ENCODE measurements at places on chromosomes 3 and 15.

- no peak for DNase-seq
These were observed 2.3 kb downstream of the DUT start for GRCh38 chr15:48333540-48333939.

GRCh38 chr3:136916223-136916622, 41.6 kb upstream of the IL20RB start:
- no peak for DNase-seq

DNA sequence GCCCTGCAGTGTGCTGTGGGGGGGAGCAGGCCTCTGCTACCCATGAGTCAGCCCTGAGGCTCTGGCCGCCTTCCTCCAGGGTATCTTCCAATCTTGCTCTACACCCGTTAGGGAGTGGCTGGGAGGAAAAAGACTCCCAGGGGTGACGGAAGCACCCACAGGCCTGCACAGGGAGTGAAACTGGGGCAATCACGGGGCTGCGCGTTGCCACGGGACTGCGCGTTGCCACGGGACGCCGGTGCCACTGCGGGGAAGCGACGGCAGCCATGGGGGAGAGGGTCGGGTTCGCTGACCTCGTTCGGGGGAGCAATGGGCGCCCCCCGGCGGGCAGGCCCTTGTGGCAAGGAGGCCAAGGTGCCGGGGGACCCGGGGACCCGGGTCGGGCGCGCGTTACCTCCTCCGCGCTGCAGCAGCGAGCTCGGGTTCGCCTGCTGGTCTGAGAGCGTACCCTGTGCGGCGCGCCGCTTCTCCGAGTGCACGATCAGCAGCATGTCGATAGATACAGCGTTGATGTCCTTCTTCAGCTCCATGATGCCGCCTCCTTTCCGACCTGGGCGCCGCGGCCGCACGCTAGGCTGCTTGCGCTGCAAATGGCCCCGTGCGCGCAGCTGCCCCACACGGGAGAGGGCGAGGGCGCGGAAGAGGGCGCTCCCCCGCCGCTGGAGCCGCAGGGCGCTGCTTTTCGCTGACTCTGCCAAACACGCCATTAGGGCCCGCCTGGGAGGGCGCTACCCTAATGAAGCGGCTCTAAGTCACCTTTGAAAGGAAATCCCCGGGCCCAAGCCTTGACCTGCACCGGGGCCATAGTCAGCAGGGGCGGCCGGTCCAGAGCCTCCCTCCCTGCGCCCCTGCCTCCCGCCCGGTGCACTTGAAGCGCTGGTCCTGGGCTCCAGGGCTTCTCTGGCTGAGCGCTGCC, at the start of gene KY:
Gene KY, minus strand, starts transcription at position 592 of the 916 bp plus-strand sequence. Its CDS starts 62 bp downstream, at position 530.
- no peak for DNase-seq

GRCh38 chr15:42065468-42065867, 28.9 kb downstream of the PLA2G4D start:
- no peak for DNase-seq

DNA sequence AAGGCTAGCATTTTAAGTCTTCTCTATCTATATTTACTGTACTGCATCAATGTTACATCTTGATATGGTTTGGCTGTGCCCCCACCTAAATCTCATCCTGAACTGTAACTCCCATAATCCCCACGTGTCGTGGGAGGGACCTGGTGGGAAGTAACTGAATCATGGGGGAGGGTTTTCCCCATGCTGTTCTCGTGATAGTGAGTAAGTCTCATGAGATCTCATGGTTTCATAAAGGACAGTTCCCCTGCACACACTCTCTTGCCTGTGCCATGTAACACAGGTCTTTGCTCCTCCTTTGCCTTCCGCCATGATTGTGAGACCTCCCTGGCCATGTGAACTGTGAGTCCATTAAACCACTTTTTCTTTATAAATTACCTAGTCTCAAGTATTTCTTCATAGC, 161.5 kb downstream of the TBC1D5 start:
- DNase-seq: no peak

GRCh38 chr15:43183270-43183669, 1.9 kb upstream of the CCNDBP1 start:
- no peak for DNase-seq

- no peak for DNase-seq
These were observed 70.4 kb upstream of the DLG1 start for GRCh38 chr3:197368821-197369220.

- DNase-seq: peak; percentile 40
These were observed 408.0 kb downstream of the TBL1XR1 start for GRCh38 chr3:176789281-176789705.

- no peak for DNase-seq
These were observed 155.0 kb downstream of the ATP8B4 start for GRCh38 chr15:49964061-49964460.

DNA sequence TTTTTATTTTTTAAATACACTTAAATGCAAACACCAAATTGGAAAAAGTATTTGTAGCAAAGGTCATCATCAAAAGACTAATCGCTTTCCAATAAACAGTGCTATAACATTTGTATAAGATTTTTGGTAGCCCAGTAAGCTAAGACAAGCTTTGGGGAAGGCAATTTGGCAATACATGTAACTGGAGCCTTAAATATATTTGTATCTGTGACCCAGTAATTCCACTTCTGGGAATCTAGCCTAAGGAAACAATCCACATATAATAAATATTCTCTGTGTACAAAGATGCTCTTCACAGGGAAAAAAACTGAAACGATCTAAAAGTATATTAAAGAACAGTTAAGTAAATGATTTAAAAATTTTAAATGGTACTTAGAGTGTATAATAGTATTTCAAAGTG, 65.5 kb upstream of the TJP1 start:
- DNase-seq: no peak

DNA sequence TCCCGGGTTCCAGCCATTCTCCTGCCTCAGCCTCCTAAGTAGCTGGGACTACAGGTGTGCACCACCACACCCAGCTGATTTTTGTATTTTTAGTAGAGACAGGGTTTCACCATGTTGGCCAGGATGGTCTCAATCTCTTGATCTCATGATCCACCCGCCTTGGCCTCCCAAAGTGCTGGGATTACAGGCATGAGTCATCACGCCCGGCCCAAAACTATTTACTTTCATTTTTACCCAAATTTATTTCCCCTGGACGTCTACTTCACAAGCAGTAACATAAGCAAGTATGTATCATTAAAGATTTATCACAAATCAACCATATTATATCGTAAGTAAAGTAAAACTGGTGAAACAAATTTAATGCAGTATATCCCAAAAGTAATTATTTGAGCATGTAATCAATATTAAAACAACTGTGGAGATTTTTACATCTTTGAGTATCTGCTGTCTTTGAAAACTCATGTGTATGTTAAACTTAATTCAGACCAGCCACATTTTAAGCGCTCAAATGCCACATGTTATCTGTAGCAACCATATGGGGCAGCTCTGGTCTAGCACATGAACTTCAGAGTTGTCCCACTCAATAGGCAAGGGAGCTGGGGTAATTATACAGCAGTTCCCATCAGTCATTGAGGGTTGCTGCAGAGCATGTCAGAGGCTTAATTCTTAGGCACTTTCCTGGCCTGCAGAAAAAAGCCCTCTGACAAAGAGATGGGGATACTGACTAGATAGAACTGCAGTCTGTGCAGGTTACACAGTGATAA, 185.7 kb upstream of the CTDSPL start:
- no peak for DNase-seq

GRCh38 chr3:52444860-52445793, at the start of gene SEMA3G:
Gene SEMA3G, minus strand, starts transcription at chr3:52445103. Its CDS starts 76 bp downstream, at chr3:52445027.
- DNase-seq: no peak

- DNase-seq: no peak
These were observed 2.2 kb downstream of the ZNF592 start for GRCh38 chr15:84750583-84751092.

DNA sequence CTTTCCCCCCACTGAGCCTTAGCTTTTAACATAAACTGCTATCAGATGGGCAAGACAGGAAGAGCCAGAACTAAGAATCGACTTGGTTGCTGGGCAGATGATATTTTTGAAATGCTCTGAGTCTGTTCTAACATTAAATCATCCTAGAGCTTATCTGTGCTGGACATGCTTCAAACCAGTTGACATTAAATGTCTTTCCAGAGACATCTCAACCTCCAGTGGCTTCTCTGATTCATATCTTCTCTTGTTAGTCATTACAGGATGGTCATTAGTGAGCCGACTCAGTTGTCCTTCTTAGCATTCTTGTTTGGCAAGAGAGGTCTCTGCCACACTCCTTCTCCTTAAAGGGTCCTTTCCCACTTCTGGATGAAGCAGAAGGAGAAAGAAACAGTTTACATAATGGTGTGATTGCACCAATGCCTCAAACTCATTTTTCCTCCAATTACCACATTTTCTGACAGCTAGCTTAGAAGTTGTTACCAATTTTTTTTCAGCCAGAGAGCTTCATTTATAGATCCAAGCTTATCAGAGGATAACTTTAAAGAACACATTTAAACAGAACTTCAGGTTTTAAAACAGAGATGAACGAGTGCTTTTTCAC, 21.7 kb upstream of the SYN2 start:
- DNase-seq: no peak

DNA sequence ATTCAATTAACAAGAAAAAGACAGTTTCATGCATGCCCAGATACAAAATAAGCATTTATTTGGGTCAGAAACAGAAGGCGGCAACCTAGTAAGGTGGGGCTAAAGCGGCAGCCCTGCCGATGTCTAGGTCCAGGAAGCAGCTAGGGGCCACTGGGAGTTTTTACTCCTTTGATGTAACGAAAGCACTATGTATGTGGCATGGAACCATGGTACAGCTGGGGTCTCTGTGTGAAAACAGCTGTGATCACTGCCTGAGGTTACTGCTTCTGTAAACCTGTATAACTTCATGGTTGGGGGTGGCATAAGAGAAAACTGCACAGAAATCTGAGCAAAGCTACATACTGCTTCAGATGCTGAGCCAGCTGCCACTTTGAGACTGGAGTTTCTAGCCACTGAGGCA, 119.5 kb downstream of the ZNF280D start:
- no peak for DNase-seq

DNA sequence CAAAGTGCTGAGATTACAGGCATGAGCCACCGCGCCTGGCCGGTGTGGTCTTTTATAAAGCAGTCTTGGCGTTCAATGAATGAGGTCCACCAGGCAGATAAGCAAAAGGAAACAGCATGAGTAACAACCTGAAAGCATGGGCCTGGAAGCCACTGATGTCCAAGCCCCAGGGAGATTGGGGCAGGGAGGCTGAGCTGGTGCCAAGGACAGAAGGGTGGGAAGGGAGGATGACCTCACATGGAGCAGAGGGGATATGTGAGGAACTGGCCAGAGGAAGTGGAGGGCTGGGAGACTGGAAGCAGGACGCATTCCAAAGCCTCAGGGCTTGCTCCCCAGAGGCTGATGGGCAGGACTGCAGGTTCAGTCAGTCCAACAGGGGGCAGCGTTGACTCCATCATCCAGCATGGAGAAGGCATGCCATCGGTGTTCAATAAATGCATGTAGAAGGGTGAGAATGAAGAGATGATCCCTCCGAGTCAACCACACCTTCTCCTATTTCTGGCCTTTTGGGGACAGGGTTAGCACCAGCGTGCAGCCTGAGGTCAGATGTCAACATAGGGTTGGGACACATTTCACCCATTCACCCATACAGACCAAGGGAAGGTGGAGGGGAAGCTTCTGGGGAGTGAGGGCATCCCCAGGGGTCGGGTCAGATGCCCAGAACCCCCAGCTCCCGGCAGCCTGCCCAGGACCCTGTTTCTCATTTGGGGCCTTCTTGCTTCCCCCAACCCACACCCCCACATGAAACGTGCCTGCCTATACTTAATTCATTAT, 14.8 kb downstream of the MYL3 start:
- DNase-seq: no peak

- no peak for DNase-seq
These were observed 134.8 kb downstream of the SNRPN start for GRCh38 chr15:25089577-25089976.

DNA sequence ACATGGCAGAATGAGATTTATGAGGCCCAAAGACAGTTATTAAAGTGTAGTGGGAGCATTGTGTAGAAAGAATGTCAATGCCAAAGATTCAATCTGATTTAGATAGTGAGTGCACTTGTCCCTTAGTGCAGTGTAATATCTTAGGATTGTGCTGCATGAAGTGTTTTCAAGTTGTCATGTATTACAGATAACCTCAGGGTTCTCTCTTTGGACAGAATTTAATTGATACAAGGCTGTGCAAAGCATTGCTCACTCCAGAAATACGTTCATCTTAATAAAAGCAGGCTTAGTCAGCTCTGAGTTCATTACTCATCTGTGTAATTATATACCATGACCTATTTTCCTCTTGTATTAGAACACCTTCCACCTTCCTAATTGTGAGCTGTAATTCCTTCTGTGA, 16.0 kb upstream of the GPR171 start:
- DNase-seq: no peak

DNA sequence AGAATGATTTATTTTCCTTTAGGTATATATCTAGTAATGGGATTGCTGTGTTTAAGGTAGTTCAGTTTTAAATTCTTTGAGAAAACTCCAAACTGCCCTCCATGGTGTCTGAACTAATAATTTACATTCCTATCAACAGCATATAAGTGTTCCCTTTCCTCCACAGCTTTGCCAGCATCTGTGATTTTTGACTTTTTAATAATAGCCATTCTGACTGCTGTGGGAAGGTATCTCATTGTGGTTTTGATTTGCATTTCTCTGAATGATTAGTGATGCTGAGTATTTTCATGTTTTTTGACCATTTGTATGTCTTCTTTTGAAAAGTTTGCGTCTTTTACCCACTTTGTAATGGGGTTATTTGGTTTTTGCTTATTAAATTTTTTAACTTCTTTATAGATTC, 571.6 kb upstream of the CCDC54 start:
- no peak for DNase-seq

- no peak for DNase-seq
These were observed 312.7 kb downstream of the TLE3 start for GRCh38 chr15:69784798-69785566.

GRCh38 chr15:52214553-52214952, 23.4 kb upstream of the GNB5 start:
- DNase-seq: no peak

GRCh38 chr3:53238051-53238850, 17.6 kb downstream of the TKT start:
- peak; percentile 2 for DNase-seq

DNA sequence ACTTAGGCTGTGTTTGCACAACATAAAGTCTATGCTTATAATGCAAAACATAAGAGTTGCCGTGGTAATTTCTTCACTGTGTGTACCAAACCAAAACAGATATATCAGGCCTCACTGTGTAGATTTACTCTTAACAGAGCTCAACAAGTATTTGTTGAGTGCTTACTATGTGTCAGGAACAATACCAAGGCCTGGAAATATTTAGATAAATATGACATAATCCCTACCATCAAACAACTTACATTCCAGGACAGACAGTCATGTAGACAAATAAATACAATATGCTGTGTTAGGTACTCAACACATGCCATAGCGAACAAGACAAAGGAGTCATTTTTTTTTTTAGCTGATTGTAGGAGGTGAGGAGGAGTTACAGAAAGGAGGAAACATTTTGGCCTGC, 554.0 kb downstream of the NSUN3 start:
- no peak for DNase-seq
